ENCODE measurements at places on chromosomes 2 and 18. TPM values are rescaled to one million over a fixed set of nuclear protein-coding genes. Genes with fewer than 3 reads are reported as not detected.

The SLC9A4 gene
- not detected for total RNA-seq

The PDE11A gene
- 0.34 TPM for total RNA-seq

The SERPINB11 gene
- total RNA-seq, result not detected

The SRSF7 gene
- 139 TPM for total RNA-seq

The ACOXL gene
- total RNA-seq, result 29.3 TPM

The ANKRD30B gene
- total RNA-seq, result not detected

The GNLY gene
- 10.5 TPM for total RNA-seq

GRCh38 chr2:187477051-187477450, 29.0 kb upstream of the CALCRL start:
- DNase-seq, result no peak

DNA sequence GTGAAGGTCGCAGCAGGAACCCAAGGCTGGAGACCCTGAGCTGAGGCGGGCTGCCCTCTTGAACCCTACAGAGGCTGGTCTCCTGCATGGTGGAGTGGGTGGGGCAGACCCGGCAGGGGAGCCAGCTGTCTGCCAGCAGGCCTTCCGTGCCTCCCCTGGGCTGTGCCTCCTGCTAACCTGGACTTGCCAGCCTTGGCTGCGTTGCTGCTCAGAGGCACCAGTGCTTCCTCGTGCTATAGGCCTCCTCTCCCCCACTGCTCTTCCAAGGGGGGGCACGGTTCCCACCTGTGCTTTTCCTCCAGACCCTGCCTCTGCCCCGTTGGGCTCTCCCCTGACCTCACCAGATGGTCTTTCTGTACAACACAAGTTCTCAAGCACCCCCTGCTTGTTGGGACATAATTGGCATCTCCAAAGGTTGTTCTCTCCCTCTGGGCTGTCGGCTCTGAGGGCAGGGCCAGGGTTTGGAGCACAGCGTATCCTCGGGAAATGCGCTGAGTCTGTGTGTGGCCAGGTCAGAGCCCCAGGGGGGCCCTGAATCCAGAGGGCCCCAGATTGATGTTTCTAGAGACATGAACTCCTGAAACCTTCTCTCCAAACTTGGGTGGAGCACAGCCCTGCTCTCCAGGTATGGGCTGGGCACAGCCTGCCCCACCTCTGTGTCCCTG, 6.7 kb downstream of the ARHGEF4 start:
- DNase-seq, result no peak

DNA sequence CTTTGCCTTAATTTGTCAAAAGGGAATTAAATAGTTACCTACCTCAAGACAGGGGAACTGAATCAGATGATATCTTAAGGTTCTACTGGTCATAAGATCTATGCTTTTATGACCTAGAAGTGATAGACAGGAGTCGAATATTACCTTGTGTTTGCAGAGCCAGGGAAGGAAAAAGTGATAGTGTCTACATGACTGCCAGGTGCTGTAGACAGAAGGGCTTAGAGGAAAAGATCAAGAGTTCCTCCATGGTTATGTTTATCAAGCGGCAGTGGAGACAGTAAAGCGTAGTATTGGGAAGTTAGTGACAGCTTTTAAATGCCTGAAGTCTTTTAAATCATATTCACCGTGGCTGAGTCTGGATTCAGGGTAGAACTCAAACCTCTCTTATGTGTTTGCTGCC, 11.9 kb downstream of the CRIM1 start:
- no peak for DNase-seq

- DNase-seq, result no peak
Observed at GRCh38 chr2:234768608-234769196, 183.1 kb upstream of the SH3BP4 start.

GRCh38 chr18:37769826-37770225, 204.2 kb upstream of the CELF4 start:
- no peak for DNase-seq

- DNase-seq, result no peak
Observed at GRCh38 chr18:79942211-79942610, 9.2 kb downstream of the SLC66A2 start.

DNA sequence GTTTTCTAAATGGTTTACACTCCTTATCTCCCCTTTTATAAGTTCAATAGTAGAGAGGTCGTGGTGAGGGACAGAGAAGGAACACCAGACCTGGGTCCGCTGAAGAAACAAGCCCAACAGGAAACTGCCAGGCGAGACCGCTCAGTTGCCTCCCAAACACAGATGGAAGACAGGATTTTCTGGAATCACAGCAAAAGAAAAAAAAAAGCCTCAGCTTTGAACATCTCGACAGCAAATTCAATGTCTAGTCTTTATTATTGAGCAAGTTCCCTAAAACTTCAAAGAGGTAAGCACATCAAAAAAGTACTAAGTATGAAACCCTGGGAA, 33.5 kb upstream of the GNAL start:
- DNase-seq, result no peak

DNA sequence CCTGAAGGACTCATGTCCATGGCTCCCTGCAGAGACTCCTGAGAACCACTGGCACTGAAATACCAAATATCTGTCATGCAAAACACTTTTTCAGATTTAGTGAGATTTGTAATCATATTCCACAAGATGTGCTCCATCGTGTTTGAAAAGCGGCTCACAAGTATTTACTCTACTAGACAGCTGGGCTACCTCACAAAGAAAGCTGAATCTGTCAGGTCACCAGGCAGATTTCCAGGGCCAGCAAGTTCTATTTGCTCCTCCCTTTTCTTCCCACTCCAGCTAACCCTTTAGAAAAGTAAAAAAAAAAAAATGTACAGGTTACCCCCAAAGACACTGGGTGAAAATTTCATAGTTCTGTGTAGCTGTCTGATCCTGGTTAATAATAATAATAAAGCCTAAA, 22.9 kb downstream of the WIPF1 start:
- no peak for DNase-seq

- no peak for DNase-seq
Observed at GRCh38 chr2:106521016-106521415, 33.9 kb downstream of the CD8B2 start.

DNA sequence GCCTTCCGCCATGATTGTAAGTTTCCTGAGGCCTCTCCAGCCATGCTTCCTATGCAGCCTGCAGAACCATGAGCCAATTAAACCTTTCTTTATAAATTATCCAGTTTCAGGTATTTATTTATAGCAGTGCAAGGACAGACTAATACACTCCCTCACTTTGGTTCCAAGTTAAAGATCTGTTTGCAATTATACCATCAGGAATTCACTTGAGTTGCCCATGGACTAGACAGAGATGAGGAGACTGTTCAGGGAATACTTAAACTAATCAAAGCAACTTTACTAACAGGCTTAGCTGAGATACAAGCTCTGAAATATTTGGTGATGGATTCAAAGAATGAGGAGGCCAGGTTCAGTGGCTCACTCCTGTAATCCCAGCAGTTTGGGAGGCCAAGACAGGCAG, 190.0 kb downstream of the MTCL1 start:
- DNase-seq, result no peak

- no peak for DNase-seq
Observed at GRCh38 chr2:218863021-218863520, 3.5 kb downstream of the WNT6 start.

- DNase-seq, result no peak
Observed at GRCh38 chr2:236158969-236159777, 9.0 kb downstream of the GBX2 start.

DNA sequence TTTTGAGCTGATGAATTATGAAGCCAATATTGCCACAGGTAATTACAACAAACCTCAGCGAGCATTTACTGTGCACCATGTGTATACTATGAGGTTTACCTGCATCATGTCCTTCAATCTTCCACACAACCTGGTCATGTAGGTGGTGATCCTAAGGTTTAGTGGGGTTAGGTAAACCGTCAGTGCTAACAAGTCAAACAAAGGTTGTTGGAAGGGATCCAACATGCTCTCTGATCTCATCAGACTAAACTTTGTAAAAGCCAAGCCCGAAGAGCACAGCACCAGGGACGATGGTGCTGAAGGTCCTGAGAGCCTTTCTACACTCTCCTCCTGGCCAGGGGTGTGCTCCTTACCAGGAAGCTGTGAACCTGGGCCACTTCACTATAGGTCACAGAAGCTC, 29.4 kb downstream of the SH3YL1 start:
- DNase-seq, result no peak

DNA sequence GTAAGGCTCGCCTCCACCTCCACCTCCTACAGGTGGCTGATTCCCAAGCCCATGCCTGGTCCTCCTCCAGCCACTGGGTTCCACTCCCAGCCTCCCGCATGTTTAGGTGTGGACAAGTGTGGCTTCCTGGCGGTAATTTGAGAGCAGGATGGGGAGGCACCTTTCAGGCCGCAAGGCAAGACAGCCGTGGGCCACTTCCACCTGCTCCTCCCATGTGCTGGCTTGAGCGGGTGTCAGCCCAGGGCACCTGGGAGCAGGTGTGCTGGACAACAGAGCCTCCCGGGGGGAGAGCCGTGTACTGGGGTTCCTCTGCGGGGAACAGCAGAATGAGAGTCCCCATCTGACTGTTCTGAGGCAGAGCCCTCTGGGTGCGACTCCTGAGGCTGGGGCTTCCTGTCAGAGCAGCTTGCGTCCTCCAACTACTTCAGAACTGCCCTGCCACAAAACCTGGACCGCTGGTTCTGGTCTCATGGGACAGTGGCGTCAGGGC, 83.9 kb downstream of the TPO start:
- DNase-seq, result peak; percentile 25

GRCh38 chr2:11698009-11698922, 28.3 kb upstream of the NTSR2 start:
- no peak for DNase-seq

- no peak for DNase-seq
Observed at GRCh38 chr18:35063875-35064690, 22.9 kb downstream of the MAPRE2 start.

GRCh38 chr2:73892631-73893329, at the start of gene ACTG2:
TSS of gene ACTG2 (plus strand) at chr2:73893008. CDS start at chr2:73901312, 8,304 bp downstream.
- no peak for DNase-seq
